ENCODE measurements at places on chromosomes 4 and X.

- no peak for DNase-seq
Observed at GRCh38 chr4:39166177-39166576, 16.2 kb upstream of the WDR19 start.

DNA sequence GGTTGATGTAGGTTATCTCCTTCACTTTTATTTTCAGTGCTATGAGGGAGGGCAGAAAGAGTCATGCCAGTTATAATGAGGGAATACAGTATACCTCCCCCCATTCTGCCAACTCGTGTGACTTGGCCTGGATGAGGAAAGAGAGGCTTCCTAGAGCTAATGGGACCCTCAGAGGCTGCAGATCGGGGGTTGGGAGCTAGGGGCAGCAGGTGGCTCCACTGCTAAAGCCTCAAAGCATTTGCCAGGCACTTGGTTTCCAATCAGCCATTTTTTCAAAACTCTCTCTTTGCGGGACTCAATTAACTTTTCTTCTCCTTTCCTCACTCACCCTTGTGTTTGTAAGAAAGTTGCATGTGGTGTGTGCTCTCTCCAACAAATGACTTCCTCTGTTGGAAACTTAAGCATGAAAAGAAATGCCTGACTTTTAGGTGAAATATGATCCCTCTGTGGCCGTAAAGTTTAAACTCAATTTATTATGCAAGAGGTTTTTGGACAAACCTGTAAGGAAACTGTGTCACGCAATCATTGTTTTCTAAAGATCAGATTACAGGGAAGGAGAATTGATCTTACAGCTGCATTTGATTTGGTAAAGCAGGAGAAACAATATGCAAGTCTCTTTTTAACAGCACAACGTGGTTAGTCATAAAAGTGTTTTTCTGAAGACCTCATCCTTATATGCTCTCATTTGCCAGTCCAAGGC is 7.0 kb downstream of the SFRP2 start:
- DNase-seq: no peak

- DNase-seq: no peak
Observed at GRCh38 chr4:92636038-92636806, 332.5 kb downstream of the GRID2 start.

GRCh38 chr4:23373261-23373660 is 516.6 kb downstream of the PPARGC1A start:
- no peak for DNase-seq

DNA sequence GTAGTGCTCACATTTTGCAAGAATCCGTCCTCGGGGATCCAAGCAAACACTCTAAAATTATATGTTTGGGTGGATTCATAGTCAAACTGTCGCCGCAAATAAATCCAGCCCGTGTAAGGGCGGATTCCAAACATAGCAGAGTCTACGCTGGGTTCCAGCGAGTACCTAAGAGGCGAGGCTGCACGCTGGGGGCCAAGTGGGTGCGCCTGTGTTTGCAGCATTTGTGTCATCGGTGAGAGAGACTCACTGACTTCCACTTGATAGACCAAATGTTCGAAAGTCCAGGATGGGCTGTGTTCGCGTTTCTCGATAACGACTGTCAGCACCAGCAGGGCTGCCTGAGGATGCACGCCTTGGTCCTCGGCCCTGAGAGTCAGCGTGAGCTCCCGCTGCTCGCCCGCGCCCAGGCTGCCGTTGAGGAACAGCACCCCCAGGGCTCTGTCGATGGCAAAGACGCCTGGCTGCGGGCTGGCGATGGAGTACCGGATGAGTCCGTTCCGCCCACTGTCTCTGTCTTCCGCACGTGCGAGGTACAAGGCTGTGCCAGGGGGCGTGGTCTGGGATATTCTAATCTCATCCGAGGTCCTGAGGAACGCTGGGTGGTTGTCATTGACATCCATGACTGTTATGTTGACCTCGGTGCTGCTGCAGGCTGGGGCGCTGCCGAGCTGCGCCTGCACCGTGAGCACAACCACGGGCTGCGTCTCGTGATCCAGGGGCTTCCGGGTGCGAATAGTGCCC is 158.7 kb downstream of the DCHS2 start:
- DNase-seq: peak; percentile 0

DNA sequence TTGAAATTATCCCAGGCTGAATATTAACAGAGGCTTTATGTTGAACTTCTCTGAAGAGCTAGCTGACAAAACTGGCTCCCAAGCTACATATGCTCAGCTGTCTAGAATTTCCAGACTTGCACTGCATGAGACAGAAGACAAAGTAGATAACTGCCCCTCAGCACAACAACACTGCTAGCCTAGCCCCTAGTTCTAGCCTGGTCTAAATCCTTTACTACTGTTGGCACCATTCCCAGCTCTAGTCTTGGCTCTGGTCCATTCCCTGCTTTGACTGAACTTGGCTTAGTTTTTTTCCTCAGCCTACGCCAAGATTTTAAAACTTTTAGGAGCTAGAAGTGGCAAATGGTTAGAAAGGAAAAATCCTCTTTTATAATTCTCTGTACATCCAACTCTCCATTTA is 7.6 kb upstream of the OPHN1 start:
- DNase-seq: no peak
